Right ventricle myocardium inferior (tissue), 1 donor: ENCODE measurements at places on chromosomes 6 and 20.

DNA sequence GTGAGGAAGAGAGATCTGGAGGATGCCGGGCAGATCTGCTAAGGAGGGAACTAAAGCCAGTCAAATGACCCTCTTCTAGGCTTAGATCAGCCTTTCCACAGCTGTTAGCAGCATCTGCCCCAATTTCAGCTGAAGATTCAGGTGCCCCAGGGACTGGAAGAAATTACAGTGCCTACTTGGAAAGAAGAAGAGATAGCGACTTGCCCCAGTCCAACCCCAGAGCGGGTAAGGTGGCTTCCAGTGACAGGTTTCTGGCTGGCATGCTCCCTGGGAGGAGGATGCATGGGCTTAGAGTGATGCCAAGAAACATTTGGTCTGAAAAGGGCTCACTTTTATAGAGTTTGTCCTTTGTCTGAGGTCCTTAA lies 620 bp downstream of the TJAP1 start:
- no peak for DNase-seq

DNA sequence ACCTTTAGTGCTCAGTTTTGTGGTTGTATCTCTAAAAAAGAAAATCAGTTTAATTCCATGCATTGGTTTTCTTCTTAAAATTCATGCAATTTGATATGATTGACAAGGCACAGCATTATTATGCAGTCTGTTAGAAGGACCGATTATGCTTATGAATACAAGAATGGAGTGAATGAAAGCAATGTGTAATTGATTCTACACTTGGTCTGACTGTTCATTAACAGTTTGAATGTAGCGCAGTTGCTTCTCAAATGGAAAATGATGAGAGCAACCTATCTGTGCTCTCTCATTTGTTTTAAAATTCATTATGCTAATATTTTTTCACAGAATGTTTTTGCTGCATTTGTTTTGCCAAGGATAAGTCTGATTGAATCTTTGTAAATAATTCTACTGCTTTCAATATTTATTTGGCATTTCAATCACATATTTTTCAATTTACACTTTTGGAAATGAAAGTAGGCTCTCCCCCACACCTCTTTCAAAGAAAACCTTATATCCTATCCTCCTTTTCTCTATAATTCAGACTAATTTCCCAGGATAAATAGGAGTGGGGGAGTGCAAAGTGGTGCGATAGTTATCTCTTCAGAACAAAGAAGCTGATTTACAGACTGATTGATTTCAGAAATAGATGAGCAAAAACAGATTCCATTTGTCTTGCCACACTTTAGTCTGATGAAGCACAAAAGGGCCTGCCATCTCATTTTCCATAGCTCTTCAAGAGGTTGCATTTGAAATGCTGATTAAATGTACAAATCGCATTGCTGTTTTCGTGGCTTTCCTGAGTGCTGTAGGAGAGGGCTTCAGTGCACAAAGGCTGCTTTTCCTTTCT lies 885.3 kb upstream of the FLRT3 start:
- DNase-seq = no peak

- DNase-seq = no peak
Measured at GRCh38 chr6:132464538-132465256, 48.2 kb downstream of the STX7 start.

- DNase-seq = peak; percentile 33
Measured at GRCh38 chr20:63961664-63962425, 5.6 kb upstream of the UCKL1 start.

GRCh38 chr6:31467151-31467550 lies 30.8 kb upstream of the MICB start:
- DNase-seq = no peak

- no peak for DNase-seq
Measured at GRCh38 chr6:144294016-144294415, 8.9 kb downstream of the UTRN start.

GRCh38 chr6:40308533-40309306 lies 278.4 kb downstream of the LRFN2 start:
- no peak for DNase-seq

- no peak for DNase-seq
Measured at GRCh38 chr6:36596356-36596755, 2.2 kb downstream of the SRSF3 start.

DNA sequence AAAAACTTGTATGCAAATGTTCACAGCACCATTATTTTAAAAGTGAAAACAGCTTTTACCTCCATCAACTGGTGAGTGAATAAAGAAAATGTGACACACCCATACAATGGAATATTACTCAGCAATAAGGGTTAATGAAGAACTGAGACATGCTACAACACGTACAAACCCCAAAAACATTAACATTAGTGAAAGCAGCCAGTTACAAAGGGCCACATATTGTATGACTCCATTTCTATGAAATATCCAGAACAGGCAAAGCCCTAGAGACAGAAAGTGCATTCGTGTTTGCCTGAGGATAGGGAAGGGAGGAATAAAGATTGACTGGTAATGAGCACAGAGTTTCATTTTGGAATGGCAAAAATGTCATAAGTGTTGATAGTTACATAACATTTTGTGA lies 21.5 kb downstream of the EPM2A start:
- no peak for DNase-seq

DNA sequence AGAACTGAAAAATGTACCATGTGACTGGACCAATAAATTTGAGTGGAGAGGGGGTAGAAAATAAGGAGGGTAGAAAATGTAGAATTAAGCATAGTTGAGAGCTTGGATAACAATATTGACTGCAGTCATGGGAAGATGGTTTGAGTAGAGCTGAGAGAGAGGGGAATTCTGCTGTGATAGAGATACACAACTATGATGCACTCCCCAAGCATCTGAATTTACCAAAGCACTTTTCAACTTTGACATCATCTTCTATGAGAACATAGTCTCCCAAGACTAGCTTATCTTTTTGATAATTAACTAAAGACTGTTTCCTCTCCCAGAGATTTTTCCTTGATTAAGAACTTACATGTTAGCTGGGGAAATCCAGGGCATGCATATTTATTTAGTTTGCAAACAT lies 103.1 kb downstream of the TNFRSF21 start:
- no peak for DNase-seq

DNA sequence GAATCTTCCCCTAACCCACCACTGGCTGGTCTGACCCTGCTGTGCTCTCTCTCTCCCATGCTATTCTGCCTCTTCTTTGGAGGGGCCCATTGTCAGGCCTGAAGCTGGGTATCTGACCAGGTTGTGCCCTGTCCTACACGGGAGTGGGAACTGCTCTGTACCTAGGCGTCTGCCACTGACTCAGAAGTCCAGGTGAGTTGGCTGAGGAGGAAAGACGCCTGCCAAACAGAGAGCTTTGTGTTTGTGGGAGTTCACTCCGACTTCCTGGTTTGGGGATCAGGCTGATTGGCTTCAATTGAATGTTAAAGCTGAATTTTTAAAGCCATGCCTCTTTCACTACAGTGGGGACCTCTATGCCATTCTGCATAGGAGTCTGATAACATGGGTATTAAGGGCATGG lies 136.0 kb downstream of the CCDC170 start:
- DNase-seq = no peak

- no peak for DNase-seq
Measured at GRCh38 chr6:116419069-116419786, 41.9 kb upstream of the CALHM6 start.

GRCh38 chr6:40778918-40779317 lies 191.8 kb upstream of the LRFN2 start:
- DNase-seq = no peak

DNA sequence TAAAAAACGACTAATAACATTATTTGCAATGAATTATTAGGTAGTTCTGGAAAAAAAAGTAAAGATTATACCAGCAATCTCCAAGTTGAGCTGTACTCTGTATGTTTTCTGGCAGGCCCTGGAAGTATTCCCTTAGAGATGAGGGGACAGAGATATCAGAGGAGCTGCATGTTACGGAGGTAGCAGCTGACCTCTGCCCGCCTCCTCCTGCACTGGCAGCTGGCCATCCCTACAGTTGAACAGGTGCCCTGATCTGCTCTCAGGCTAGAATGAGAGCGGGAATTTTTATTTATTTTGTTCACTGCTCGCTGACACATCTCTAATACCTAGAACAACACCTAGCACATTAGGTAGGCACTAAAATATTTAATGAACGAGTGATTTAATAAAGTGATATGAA lies 23.1 kb downstream of the FBXL4 start:
- DNase-seq = peak; percentile 68

DNA sequence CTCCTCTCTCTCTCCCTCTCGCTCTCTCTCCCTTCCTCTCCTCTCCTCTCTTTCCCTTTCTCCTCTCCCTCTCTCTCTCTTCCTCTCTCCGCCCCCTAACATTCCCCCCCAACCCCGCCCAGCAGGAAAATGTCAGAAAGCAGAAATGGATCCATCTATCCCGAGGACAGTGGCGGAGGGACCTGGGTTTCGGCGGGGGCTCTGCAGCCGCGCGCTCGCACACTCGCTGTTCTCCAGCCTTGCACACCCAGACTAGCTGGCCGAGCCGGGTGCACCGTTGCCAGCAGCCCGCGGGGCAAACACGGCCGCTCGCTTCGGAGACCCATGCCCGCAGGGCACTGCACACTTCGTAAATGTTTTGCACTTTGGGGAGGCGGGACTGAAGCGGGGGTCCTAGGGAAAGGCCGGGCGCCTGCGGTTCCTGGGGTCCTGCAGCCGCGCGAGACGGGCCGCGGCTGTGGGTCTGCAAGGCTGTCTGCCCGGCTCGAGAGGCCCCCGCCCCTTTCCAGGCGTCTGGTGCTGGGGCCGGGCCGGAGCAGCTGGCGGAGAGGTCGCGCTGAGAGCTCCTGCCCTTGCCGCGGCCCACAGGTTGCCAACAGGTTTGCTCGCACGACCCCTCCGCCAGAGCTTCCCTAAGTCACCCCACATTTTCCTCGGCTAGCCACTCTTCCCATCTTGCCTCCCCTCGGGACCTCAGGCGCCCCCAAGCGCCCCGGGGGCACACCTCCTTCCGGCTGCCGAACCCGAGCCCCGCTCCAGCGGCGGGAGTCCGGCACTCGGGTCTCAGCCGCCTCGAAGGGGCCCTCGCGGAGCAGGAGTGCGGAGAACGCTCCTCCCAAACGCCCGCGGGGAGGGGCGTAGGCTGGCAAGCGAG lies 818 bp upstream of the MDGA1 start:
- peak; percentile 77 for DNase-seq

- DNase-seq = no peak
Measured at GRCh38 chr6:138920906-138921305, 67.1 kb downstream of the REPS1 start.

GRCh38 chr20:11753155-11753554 lies 164.5 kb upstream of the BTBD3 start:
- no peak for DNase-seq
